Cortex of kidney (tissue), 1 donor: ENCODE measurements at places on chromosomes 4 and X.

DNA sequence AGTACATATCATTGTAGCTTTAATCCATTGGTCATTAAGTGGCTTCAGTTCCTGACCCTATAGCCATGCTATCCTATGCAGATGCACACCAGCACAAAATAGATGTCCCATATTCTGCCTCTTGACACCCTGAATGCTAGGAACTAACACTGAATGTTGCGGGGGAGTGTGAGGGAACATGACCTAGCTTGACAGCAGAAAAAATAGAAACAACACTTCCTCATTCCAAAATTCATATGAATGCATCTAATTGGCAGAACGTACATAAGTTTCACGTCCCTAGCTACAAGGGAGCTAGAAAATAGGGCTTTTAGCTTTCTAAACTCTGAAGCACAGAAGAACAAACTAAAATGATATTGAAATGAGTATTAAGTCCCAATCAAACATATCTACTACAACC is 14.4 kb upstream of the DCAF8L1 start:
- DNase-seq = no peak

- DNase-seq = no peak
These were observed 69.6 kb downstream of the ABLIM2 start for GRCh38 chr4:8088966-8089491.

GRCh38 chr4:25146076-25146475 is 14.2 kb downstream of the SEPSECS start:
- no peak for DNase-seq

DNA sequence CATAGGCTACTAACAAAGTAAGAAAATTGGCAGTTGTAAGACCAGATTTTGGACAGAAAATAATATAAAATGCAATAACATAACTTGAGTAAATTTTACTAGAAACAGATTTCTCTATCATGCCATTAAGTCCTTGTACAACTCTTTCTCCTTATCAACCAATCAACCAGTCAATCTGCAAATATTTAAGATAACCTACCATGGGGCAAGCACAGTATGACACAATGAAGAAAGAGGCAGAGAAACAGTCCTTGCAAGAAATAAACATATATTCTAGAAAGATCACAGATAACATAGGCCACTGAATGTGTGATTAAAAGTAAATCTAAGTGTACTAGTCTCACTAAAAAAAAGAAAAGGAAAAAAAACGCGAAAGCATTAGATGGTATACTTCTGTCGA is 194.8 kb downstream of the PPP3CA start:
- no peak for DNase-seq

- DNase-seq = no peak
These were observed 71.8 kb upstream of the NR3C2 start for GRCh38 chr4:148514041-148514440.

DNA sequence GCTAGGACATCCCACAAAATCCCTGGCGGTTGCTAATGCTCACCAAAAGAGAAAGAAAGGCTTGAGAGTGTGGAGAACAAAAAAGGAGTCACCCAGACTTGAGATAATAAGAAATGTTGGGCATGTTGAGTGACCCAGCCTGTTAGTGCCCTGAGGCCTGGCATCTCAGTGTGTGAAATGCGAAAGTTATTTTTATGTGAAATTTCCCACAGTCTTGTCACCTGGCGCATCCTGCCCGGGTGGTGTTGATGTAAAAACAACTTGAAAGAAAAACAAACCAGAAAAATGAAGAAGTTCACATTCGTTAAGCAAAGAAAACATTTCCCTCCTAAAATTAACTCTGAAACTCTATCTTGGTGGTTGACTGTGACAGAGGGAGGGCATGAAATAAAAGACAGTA is 495.2 kb downstream of the MID1IP1 start:
- DNase-seq = no peak

- DNase-seq = no peak
These were observed 76.9 kb downstream of the CAMK2D start for GRCh38 chr4:113684534-113685091.

DNA sequence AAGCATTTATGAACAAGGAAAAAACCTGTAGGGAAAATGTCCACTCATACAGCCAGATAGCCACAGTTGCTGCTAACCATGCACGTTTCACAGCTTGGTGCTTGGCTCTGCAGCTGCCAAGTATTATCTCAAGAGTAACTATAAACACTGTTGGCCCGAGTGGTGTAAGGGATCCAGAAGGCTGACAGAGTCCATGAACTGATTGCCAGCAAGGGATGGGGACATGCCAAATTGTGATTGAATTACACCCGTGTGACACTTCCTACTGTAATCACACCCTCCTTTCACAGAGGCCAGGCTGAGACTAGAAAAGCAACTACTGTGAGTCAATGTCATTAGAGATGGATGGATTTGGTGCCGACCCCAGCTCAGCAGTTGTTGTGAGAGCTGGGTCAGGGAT is 223.9 kb upstream of the ANKRD50 start:
- no peak for DNase-seq

- no peak for DNase-seq
These were observed 200.3 kb downstream of the PDGFC start for GRCh38 chr4:156771171-156771837.

- DNase-seq = no peak
These were observed 288.4 kb downstream of the KLHL4 start for GRCh38 chrX:87805829-87806490.

DNA sequence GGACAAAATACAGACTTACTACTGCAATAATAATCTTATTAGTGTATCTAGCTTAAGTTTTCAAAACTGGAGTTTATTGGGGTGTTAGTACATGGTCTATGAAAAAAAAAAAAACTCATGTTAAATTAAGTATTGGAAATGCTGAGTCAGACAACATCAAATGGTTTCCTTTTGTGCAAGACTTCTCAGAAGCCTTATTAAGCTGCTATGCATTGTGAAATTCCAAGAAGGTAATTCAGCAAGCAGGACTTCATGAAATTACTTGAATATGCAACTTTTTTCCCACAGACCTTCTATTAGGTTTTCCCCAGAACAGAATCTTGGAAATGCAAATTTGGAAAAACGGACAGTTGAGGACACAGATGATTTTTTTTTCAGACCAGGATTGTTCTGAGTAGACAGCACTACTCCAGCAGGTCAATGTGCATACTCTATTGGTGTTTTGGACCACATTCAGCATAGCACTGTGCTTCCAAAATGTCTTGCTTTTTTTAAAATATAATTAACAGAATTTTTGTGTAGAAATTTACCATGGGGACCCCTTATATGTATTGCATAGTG is 568.8 kb upstream of the TENM3 start:
- no peak for DNase-seq

DNA sequence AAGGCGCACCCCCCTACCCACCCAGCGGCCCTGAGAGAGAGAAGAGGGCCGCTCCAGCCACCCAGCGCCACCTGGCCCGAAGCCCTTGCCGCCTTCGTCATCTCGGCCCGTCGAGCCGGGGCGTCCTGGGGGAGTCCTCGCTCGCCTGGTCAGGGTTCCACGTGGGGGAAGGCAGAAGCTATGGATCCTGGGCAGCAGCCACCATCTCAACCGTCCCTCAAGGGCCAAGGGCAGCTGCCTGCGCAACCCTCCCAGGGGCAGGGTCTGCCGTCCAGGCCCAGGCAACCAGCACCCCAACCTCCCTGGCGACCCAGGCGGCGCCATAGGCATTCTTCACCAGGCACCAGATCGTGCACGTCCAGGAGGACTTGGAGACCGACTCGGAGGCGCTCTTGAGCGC is 51.5 kb upstream of the IL13RA2 start:
- DNase-seq = no peak

- DNase-seq = no peak
These were observed 3.5 kb downstream of the SH3KBP1 start for GRCh38 chrX:19883878-19884277.

- no peak for DNase-seq
These were observed 161.4 kb upstream of the FAM9B start for GRCh38 chrX:9195199-9195880.

- no peak for DNase-seq
These were observed 33.5 kb downstream of the TMEM164 start for GRCh38 chrX:110036162-110037033.

DNA sequence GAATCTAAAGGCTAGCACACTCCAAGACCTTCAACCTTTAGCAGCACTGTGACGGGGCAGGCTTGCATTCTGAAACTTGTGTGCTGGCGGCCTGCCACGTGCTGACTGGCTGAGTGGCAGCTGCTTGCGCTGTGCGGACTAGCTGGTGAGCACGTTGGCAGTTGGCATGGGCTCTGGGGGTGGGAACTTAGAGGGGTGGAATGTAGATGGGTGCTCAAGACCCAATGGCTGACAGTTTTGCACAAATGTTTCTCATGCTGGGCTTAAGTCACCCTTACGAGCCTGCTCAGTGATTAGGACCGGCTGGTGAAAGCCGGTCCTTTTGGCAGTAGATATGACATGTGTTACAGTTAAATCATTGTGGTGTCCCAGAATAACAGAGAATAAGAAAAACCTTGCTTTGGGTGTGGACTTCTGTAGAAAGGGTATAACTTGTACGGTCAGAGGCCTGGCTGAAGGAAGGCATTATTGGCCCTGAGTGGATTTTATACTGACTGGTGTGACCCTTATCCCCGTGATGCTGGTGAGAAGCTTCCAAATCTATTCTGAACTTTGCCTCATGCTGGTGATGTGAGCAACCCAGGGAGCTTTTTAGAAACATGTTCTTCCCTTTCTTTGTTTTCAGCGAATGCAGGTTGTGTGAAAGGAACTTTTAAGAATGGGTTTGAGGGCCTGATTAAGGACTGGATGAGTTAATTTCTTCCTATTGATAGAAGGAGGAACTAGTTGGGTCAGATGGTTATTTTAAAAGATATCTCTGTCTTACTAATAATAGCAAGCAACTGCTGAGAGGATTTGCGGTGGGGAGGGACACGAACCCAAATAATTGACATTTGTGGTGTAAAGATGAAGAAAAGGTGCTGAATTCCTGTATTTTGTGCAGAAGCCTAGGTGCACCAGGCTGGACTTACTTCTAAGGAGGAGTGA is 107.4 kb upstream of the SLC4A4 start:
- DNase-seq = no peak

GRCh38 chr4:52853351-52853750 is 8.8 kb upstream of the RASL11B start:
- DNase-seq = no peak

GRCh38 chr4:156280686-156281085 is 327.0 kb upstream of the CTSO start:
- no peak for DNase-seq

DNA sequence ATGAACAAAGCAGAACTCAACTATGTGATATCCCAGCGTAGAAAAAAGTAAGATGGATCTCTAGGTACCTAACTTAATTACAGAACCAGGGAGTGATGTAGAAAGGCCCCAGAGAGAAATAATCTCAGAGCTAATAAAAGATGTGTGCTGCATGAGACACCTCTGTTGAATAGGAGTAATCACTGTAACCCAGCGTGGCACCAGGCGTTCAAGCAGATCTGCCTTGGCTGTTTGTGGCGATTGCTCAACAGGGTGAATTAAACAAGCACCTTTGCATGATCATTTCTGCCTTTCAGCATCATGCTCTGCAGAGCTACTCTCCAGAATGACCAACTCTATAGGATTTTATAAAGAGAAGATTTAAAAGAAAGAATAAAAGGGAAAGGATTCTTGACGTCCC is 81.7 kb upstream of the KCNIP4 start:
- DNase-seq = no peak

GRCh38 chr4:139044291-139044690 is 28.7 kb downstream of the NOCT start:
- no peak for DNase-seq

DNA sequence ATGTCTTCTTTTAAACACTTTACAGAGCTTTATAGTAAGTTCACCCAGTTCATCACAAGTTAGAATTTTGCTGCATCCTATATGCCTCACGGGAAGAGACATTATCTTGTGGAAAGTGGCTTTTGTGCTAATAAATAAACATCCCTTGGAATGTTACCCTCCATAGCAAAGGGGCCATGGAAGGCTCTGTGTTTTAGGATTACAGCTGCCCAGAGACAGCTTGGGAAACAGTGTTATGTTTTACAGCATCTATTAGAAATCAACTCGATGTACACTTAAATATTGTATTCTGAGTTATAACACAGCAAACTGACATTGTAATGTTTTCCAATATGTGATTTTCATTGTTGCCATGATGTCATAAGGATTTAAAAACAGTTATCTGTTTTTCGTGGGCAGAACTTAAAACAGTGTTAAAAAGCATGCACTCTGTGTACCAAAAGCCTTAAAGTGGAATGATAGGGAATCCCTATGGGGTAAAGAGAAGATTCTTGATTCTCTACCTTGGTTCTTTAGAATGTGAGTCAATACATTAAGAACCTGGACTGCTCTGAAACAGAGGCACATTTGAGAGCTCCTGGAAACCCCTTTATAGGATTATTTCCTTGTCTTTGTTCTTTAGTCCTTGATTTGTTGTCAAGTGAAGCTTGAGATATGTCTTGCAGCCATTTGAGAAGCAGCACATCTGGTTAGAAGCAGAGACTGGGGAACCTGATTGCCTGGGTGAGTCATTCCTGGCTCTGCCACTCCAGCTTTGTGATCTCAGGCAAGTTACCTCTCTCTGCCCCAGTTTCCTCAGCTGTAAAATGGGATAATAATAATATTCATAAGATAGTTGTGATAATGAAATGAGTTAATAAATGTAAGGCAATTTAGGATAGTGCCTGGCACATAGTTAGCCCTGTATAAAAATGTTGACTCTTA is 41.6 kb downstream of the ARHGAP10 start:
- DNase-seq = no peak

DNA sequence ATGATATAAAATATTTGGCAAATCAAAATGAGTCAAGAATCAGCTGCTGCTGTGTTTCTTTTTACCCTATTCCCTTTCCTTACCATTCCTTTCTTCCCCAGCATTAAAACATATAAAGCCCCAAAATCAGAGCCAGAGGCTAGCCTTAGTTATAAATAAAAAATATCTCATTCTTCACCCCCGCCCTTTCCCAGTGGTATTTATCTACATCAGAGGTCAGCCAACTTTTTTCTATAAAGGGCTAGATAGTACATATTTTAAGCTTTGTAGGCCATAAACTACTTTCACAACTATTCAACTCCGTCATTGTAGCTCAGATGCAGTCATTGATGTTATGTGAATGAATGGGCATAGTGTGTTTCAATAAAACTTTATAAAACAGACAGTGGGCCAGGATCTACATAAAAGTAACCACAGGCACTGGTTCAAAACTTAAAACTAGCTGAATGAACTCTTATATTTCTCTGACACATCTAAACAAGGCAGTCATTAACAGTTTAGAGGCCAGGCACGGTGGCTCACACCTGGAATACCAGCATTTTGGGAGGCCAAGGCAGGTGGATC is 30.5 kb upstream of the TCEANC start:
- no peak for DNase-seq

GRCh38 chrX:109990582-109991276 is 12.2 kb upstream of the TMEM164 start:
- DNase-seq = no peak
